Activated T-helper 2 cell treated with anti-CD3 and anti-CD28 coated beads, Interferon-gamma antibody, Interleukin-2, Interleukin-4, amounts not matched to agents 10 μg/mL and 5 μg/mL and 100 μg/mL, durations not matched to agents 14 hours and 24 hours and 36 hours (primary cell): ENCODE measurements at places on chromosomes 2 and 18. TPM values are rescaled to one million over a fixed set of nuclear protein-coding genes. Genes with fewer than 3 reads are reported as not detected.

MREG gene
- 15.3 and 15.7 TPM in 2 replicates for total RNA-seq

DNA sequence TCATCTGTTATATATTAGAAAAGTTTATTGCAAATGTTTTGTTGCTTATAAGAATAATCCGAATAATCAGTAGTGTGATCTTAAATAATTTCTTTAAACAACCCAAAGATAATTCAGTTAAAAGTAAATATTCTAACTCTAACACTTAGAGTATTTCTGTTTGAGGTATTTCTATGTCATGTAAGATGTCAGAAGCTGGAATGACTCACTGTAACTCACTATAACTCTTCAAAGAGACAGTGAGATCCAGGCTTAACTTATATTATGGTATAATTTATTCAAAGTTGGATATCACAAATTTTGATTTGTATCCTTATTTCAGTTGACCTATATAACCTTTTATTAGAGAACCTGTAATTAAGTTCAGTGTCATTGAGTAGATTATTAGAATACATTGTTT lies 6.9 kb downstream of the MBD5 start:
- no peaks in the 10 kb centered on the region for H3K27me3 ChIP-seq
- DNase-seq = no peak
- H3K36me3 ChIP-seq = no peaks in the 10 kb centered on the region
- no peak overlapping the region for H3K4me3 ChIP-seq
- no peak overlapping the region for H3K27ac ChIP-seq
- H3K4me1 ChIP-seq = peaks cover 25% of the 10 kb centered on the region

DNA sequence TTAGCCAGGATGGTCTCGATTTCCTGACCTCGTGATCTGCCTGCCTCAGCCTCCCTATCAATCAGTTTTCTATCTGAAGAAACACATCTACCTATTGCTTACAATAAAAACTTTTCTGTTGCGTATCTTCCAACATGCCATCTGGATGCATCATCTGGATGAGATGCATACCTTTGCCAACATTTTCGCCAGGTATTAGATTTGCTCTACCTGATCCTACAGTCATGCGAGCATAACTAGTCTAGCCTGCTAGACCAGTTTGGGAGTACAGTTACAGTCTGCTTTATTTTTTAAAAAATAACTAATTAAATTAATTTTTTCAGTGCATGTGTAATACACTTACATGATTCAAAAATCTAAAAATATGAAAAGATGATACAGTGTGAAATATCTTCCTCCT lies 334.0 kb upstream of the MEX3C start:
- no peaks in the 10 kb centered on the region for H3K4me1 ChIP-seq
- H3K27me3 ChIP-seq = peaks cover 5% of the 10 kb centered on the region
- H3K27ac ChIP-seq = no peak overlapping the region
- H3K36me3 ChIP-seq = no peaks in the 10 kb centered on the region
- DNase-seq = no peak

DNA sequence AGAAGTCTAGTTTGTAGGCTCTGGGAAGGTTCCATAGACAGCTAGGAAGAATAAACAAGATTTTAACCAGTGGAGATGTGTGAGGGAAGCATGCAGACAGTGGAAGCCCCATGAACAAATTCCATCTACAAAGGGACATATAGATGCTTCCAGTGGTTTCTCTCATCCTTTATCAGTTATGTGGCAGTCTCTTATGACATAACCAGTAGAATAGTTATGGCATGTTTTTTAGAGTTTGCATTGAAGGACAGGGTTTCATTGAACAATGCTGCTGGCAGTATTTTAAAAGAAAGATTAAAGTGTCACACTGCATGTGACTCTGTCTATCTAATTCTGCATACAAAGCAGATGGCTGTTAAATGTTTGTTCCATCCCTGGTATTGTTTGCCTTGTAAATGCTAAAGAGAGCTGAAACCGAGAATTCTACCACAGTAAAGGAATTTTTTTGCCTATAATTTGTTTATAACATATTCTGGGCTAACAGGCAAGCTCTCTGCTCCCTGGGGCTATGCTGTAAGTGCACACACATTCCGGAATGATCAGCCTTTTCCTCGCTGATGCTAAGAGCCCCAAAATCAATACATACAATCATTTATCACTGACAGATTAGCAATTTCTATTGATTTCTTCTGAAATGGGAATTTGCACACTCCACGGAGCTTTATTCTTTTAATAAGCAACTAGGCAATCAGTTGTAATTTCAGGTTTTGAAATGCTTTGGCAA lies 76.8 kb upstream of the PELI1 start:
- no peak overlapping the region for H3K27ac ChIP-seq
- peaks cover 30% of the 10 kb centered on the region for H3K4me1 ChIP-seq
- DNase-seq = no peak
- no peaks in the 10 kb centered on the region for H3K27me3 ChIP-seq
- peaks cover 3% of the 10 kb centered on the region for H3K36me3 ChIP-seq

DNA sequence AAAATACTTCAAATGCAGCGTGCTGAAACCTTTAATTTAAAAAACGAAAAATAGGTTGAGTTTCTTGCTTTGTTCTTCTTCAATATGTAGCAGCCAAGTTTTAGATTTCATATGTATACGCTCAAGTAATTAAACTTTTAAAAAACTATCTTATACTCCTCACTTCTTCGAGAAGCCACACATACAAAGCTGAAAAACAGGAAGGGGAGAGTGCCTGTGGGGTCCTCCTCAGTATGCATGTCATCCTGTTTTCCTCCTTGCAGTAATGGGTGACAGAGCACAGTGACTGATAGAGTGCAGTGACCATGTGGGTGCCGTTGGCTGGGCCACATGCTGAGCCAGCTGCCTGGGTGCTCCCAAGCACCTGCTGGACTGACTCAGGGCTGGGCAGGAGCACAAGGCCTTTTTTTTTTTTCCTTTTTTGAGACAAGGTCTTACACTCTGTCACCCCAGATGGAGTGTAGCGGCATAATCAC lies 33.3 kb downstream of the UXS1 start:
- peak overlapping the region; percentile 81 for H3K4me3 ChIP-seq
- H3K36me3 ChIP-seq = peaks cover 82% of the 10 kb centered on the region
- H3K4me1 ChIP-seq = peaks cover 64% of the 10 kb centered on the region
- no peaks in the 10 kb centered on the region for H3K27me3 ChIP-seq
